Activated T-helper 1 cell treated with anti-CD3 and anti-CD28 coated beads, Interleukin-2, amount 50 U/mL, for 16 hours (primary cell): ENCODE measurements at places on chromosomes 6 and 20.

GRCh38 chr6:119241111-119241465, 108.5 kb downstream of the MAN1A1 start:
- DNase-seq: no peak

DNA sequence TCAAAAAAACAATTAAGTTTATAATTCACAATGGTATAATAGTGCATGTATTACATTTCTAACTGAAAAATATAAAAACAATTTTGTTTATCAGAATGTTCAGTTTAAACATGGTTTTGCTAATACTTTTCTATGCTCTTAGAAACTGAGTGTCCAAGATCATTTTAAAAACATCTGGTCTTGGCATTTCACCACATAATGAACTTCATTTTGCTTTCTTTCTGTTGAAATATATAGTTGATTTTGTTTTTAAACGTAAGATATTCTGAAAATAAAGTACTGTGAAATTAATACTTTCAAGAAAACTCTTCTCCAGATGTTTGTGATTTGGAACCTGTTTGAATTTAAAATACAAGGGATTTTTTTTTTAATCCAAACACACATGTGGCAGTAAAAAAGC, 264.4 kb downstream of the COL12A1 start:
- DNase-seq: no peak

DNA sequence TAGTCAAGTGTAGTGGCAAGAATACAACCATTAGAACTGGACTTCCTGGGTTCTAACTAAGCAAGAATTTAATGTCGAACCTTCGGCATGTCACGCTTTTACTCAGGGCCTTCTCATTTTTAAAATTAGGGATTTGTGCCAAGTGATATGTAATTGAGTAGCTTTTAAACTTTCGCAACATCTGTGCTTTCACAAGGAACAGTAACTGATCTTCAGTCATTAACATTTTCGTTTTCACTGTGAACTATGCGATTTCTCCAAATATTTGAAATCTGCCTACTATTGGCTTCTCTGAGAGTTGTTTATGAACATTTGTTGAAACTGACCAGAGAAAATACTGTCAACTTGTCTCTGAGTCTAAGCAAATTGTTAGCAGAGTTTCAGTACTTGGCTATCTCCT, 27.6 kb downstream of the GRM1 start:
- no peak for DNase-seq

- DNase-seq: no peak
Measured at GRCh38 chr20:389220-389619, 8.7 kb downstream of the TRIB3 start.

DNA sequence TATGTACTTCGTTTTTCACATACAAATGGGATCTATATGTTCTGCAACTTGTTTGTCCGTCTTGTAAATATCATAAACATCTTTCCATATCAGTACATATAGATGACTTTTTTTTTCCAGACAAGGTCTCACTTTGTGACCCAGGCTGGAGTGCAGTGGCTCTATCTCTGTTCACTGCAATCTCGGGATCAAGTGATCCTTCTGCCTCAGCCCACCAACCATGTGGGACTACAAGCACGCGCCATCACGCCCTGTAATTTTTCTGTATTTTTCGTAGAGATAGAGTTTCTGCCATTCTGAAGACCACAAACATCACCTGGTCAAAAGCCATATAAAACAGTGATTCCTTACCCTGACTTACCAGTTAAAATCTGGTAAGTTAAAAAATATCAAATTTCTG, 37.7 kb upstream of the SYNCRIP start:
- no peak for DNase-seq

GRCh38 chr6:65745614-65746013, 38.6 kb upstream of the EYS start:
- DNase-seq: no peak

- no peak for DNase-seq
Measured at GRCh38 chr20:46696791-46697279, 7.6 kb upstream of the TP53RK start.
